ENCODE measurements at places on chromosomes 7 and 10.

DNA sequence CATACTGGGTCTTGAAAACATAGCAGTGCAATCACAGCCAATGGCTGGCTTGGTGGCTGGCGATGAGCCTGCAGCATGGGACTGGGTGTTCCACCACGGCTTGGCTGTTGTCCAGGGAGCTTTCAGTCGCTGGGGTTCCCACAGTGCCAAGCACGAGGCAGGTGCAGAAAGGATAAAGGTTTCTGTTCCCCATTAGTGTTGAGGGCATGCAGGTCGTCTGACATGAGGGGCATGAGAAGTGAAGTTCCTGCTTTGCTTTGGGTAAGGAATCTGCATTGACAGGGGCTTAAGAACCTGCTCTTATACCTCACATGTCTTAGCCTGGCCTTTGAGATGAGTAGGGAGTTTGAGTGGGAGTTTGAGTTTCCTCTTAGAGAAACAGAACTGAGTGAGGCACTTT, 9.0 kb upstream of the CFTR start:
- H3K4me3 ChIP-seq: no peak overlapping the region
- no peak overlapping the region for H3K27ac ChIP-seq
- no peak for DNase-seq

GRCh38 chr7:73433924-73434700, 534 bp downstream of the FZD9 start:
- no peak for DNase-seq
- H3K4me3 ChIP-seq: no peak overlapping the region
- H3K27ac ChIP-seq: no peak overlapping the region
- H3K27me3 ChIP-seq: no peaks in the 10 kb centered on the region
- peaks cover 13% of the 10 kb centered on the region for H3K36me3 ChIP-seq

DNA sequence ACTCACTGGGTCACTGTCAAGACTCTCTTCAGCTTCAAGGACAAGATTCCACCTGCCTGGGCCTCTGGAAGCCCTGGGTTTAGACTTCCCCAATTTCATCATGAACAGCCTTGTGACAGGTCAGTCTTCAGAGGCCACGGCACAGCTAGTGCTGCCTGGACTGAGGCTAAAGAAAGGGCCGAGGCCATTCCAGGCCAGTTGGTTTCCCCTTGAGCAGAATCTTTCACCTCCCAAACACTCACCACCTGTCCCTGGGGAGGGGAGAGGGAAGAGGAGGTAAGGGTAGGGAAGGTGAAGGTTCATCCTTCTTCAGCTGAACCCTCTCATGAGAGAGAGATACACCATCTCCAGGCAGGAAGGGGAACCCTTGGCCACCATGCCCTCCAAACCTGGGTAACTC, 24.3 kb downstream of the HSPA12A start:
- no peak overlapping the region for H3K4me3 ChIP-seq
- no peak for DNase-seq
- H3K36me3 ChIP-seq: no peaks in the 10 kb centered on the region
- H3K4me1 ChIP-seq: peaks cover 33% of the 10 kb centered on the region
- no peaks in the 10 kb centered on the region for H3K27me3 ChIP-seq

DNA sequence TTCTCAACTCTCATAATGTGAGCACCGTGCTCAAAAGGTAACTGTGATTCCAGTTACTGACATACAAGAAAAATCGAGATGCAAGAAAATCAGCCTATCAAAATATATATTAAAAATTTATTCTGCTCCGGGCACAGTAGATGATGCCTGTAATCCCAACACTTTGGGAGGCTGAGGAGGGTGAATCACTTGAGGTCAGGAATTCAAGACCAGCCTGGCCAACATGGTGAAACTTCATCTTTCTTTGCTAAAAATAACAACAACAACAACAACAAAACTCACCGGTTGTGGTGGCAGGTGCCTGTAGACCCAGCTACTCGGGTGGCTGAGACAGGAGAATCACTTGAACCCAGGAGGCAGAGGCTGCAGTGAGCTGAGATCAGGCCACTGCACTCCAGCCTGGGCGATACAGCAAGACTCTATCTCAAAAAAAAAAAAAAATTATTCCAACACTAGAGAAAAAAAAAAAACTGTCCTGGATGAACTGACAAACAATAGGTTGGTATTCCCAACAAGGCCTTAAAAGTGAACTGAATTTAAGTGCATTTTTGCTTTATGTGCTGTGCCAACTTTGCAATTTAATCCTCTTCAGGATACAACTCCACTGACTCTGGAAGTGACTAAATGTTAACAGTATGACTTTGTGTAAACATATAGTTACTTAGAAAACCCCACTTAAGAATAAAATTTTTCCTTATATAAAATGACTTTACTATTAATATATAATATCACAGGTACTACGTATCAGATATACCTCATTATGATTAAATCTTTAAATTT, 51.1 kb downstream of the JMJD1C start:
- H3K36me3 ChIP-seq: no peaks in the 10 kb centered on the region
- no peak overlapping the region for H3K27ac ChIP-seq
- no peak overlapping the region for H3K4me3 ChIP-seq
- peaks cover 3% of the 10 kb centered on the region for H3K4me1 ChIP-seq

DNA sequence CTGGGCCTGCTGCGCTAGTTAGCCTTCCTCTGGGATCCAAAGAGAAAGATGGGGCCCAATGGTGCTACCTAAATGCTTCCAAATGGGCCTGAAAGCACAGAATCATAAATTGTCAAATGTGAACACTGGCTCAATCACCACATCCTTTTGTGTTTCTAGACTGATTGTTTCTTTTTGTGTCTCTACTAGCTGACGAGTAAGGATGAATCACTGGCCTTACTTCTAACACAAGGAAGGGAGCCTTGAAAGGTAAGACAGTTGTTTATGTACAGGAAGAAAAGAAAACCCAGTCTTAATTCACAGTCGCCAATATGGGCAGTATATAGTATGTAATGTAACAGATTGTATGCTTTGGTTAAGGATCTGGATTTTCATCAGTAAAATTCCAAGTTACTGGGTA, 89.5 kb downstream of the ZNF92 start:
- H3K4me3 ChIP-seq: no peak overlapping the region
- H3K27ac ChIP-seq: no peak overlapping the region
- H3K4me1 ChIP-seq: no peaks in the 10 kb centered on the region
- no peak for DNase-seq
- H3K27me3 ChIP-seq: no peaks in the 10 kb centered on the region

DNA sequence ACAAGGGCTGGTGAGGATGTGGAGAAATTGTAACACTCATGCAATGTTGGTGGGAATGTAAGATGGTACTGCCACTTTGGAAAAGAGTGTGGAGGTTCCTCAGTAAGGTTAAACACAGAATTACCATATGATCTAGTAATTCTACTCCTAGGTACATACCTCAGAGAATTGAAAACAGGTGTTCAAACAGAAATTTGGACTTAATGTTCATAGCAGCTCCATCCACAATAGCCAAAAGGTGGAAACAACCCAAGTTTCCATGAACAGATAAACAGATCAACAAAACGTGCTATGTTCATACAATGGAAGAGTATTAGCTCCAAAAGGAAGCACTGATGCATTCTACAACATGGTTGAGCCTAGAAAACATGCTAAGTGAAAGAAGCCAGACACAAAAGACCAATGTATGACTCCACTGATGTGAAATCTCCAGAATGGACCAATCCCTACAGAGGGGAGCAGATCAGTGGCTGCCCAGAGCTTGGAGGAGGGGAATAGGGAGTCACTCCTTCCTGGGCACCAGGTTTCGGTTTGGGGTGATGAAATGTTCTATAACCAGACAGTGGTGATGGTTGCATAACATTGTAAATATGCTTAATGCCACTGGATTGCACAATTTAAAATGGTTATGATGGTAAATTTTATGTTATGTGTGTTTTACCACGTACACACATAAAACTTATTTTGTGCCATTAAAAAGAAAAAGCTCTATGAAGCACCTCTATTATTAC, 5.7 kb upstream of the WDR86 start:
- H3K4me1 ChIP-seq: peaks cover 16% of the 10 kb centered on the region
- H3K36me3 ChIP-seq: no peaks in the 10 kb centered on the region
- H3K27ac ChIP-seq: peak overlapping the region; percentile 41
- no peak overlapping the region for H3K4me3 ChIP-seq

- H3K4me3 ChIP-seq: no peak overlapping the region
- peaks cover 6% of the 10 kb centered on the region for H3K4me1 ChIP-seq
- H3K36me3 ChIP-seq: no peaks in the 10 kb centered on the region
Measured at GRCh38 chr10:48496105-48496830, 108.6 kb downstream of the ARHGAP22 start.

DNA sequence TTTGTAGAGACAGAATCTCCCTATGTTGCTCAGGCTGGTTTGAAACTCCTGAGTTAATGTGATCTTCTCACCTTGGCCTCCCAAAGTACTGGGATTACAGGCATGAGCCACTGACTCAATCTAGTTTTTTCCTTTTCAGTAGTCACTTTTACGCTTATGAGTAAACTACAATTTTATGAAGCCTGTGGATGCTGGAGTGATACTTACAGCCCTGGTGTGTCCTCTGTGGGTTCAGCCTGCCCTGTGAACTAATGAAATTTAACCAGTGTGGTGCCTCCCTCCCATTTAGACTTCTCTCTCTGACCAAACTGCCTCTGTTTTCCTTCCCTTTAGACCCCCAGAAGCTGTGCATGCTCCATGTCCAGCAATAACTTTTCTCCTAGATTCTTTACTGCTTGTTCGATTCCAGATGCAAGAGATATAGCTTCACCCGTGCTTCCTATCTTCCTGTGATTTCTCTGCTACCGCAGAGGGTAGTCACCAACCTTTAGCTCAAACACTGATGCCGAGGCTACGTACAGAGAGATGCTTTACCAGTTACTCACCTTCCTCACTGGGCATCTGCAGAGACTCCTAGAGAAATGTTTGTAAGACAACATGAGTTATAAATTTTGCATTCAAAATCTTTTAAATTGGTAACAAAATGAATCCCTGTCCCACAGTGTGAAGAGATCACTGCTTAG, 90.8 kb downstream of the KIAA1217 start:
- H3K36me3 ChIP-seq: no peaks in the 10 kb centered on the region
- no peak overlapping the region for H3K4me3 ChIP-seq
